ENCODE measurements at places on chromosomes 2 and 18. TPM values are rescaled to one million over a fixed set of nuclear protein-coding genes. Genes with fewer than 3 reads are reported as not detected.

Gene CFAP65
- not detected for total RNA-seq

Gene CPS1
- 0.05 TPM for total RNA-seq

Gene CCDC148
- total RNA-seq, result not detected

Gene GULP1
- total RNA-seq, result not detected

Gene FAM161A
- 2.2 TPM for total RNA-seq

Gene LOXL3
- total RNA-seq, result 2.7 TPM

Gene NBAS
- total RNA-seq, result 49.5 TPM

Gene ACVR1
- 14.3 TPM for total RNA-seq

Gene ANKRD62
- total RNA-seq, result not detected

Gene ITPRIPL1
- 62.2 TPM for total RNA-seq

GRCh38 chr18:31093880-31094279, 8.3 kb downstream of the DSC2 start:
- peaks cover 7% of the 10 kb centered on the region for H3K36me3 ChIP-seq
- no peak overlapping the region for H3K27ac ChIP-seq
- no peak overlapping the region for H3K4me3 ChIP-seq
- H3K27me3 ChIP-seq, result no peaks in the 10 kb centered on the region
- no peak for DNase-seq
- H3K4me1 ChIP-seq, result no peaks in the 10 kb centered on the region

GRCh38 chr2:105143467-105144151, 97.9 kb upstream of the GPR45 start:
- H3K36me3 ChIP-seq, result no peaks in the 10 kb centered on the region
- peaks cover 28% of the 10 kb centered on the region for H3K27me3 ChIP-seq
- DNase-seq, result no peak
- H3K4me1 ChIP-seq, result peaks cover 8% of the 10 kb centered on the region
- H3K4me3 ChIP-seq, result peak overlapping the region; percentile 49

- H3K4me1 ChIP-seq, result no peaks in the 10 kb centered on the region
- H3K27me3 ChIP-seq, result no peaks in the 10 kb centered on the region
- no peak overlapping the region for H3K4me3 ChIP-seq
- no peak overlapping the region for H3K27ac ChIP-seq
These were observed 895.9 kb upstream of the DDX18 start for GRCh38 chr2:116918574-116918973.

DNA sequence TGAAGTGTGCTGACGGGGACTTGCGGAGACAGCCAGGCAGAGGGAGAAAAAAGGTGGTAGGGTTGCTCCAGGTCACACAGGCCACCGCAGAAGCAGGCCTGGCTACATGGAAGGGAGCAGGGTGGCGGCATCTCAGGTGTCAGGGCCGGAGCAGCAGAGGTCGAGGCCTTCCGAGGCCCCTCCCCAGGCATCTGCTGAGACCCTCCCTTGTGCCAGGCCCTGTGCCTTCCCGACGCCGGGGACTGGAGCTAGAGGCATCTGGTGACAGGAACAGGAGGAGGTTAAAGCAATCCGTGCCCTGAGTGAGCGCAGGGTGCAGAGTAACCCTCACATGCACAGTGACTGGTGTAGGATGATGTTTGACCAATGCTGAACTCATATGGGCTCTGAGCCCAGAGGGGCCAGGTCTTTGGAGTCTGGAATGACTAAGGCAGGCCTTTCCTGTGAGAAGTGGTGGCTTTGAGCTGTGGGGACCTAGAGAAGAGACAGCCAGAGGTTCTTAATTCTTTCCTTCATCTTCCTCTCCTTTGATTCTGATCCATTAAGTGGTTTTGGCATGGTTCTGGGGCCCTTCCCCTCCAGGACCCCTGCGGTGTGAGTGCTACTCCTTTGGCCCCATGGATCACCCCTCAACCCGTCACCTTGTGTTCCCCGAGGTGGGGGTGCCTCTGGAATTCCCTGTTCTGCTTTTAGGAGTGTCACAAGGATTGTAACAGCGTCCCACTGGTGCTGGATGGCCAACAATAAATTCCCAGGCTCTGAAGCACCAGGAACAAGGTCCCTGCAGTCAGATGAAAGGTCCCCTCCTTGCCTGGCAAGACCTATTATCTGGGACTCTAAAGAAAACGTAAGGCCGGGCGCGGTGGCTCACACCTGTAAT, 72.1 kb downstream of the KLHL29 start:
- H3K27ac ChIP-seq, result no peak overlapping the region
- H3K27me3 ChIP-seq, result peaks cover 12% of the 10 kb centered on the region
- peaks cover 8% of the 10 kb centered on the region for H3K4me1 ChIP-seq
- H3K4me3 ChIP-seq, result no peak overlapping the region
- DNase-seq, result no peak
- no peaks in the 10 kb centered on the region for H3K36me3 ChIP-seq

DNA sequence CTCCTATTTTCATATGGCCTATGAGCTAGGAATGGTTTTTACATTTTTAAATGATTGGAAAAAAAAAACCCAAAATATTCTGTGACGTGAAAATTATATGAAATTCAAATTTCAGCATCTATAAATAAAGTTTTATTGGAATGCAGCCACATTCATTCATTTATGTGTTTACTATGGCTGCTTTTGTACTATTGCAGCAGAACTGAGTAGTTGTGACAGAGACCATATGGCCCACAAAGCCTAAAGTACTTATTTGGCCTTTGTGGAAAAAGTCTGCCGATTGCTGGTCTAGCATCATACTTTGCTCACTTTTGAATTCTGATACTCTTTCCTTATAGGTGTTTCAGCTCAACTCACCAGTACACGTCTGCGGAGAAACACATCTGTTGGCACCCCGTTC, 39.0 kb downstream of the MYO3B start:
- no peaks in the 10 kb centered on the region for H3K4me1 ChIP-seq
- H3K27me3 ChIP-seq, result no peaks in the 10 kb centered on the region
- no peaks in the 10 kb centered on the region for H3K36me3 ChIP-seq
- no peak for DNase-seq

GRCh38 chr2:147844697-147845410, at the start of gene ACVR2A:
ACVR2A (plus strand) TSS chr2:147845029; CDS start chr2:147845153, 124 bp downstream.
- H3K36me3 ChIP-seq, result no peaks in the 10 kb centered on the region
- H3K4me3 ChIP-seq, result peak within 1 kb of the TSS; percentile 92
- H3K27ac ChIP-seq, result peak within 1 kb of the TSS; percentile 94
- peaks cover 42% of the 10 kb centered on the region for H3K4me1 ChIP-seq
- DNase-seq, result no peak
- peaks cover 10% of the 10 kb centered on the region for H3K27me3 ChIP-seq

GRCh38 chr2:240929364-240930095, 23.4 kb downstream of the CROCC2 start:
- no peaks in the 10 kb centered on the region for H3K27me3 ChIP-seq
- DNase-seq, result peak; percentile 51
- H3K36me3 ChIP-seq, result no peaks in the 10 kb centered on the region
- no peak overlapping the region for H3K4me3 ChIP-seq

DNA sequence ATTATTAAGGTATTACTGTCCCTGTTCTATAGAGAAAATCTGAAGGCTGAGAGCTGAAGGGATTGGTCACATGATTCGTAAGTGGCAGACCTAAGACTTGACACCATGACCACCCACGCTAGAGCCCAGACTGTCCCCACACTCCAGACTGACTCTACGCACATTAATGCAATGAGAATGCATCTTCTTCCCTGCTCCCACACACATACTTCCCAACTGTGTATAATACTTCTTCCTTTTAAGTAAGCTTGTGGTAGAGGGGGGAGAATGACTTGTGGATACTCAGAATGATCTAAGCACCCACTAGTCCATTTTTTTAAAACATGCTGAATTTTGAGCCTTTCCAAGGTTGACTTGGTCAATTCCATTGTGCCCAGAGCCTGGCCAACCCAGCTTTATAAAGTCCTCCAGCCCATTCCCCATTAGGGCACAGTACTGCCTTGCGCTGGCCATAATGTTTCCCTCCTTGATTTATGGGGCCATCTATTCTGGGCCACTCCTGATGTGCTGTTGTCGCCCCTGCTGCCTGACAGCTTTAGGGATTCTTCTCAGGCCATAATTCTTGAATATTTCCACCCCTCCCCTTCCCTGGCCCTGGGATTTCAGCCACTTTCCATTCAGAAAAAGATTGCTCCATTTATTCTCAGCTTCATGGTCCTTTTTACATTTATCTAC, 28.7 kb downstream of the ALK start:
- H3K27me3 ChIP-seq, result peaks cover 25% of the 10 kb centered on the region
- no peak overlapping the region for H3K27ac ChIP-seq
- no peak overlapping the region for H3K4me3 ChIP-seq

DNA sequence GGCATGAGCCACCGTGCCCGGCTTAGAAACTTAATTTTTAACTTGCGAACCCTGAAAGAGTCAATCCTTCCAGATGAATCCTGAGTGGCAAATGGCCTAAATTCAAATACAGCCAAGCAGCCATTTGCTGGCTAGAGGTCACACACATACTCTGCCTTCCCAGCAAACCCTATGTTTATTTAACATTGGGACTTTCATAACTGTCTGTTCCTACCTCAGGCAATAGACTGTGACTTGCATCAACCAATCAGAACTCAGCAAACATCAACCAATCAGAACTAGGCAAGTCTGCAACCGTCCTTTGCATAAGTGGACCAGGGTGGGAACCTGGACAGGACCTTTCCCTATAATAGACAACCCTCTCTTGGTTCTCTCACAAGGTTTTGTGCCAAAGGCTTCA, 127.5 kb downstream of the DTNB start:
- H3K4me3 ChIP-seq, result no peak overlapping the region
- no peak overlapping the region for H3K27ac ChIP-seq
- no peaks in the 10 kb centered on the region for H3K27me3 ChIP-seq
- peaks cover under 1% of the 10 kb centered on the region for H3K4me1 ChIP-seq
- DNase-seq, result no peak

DNA sequence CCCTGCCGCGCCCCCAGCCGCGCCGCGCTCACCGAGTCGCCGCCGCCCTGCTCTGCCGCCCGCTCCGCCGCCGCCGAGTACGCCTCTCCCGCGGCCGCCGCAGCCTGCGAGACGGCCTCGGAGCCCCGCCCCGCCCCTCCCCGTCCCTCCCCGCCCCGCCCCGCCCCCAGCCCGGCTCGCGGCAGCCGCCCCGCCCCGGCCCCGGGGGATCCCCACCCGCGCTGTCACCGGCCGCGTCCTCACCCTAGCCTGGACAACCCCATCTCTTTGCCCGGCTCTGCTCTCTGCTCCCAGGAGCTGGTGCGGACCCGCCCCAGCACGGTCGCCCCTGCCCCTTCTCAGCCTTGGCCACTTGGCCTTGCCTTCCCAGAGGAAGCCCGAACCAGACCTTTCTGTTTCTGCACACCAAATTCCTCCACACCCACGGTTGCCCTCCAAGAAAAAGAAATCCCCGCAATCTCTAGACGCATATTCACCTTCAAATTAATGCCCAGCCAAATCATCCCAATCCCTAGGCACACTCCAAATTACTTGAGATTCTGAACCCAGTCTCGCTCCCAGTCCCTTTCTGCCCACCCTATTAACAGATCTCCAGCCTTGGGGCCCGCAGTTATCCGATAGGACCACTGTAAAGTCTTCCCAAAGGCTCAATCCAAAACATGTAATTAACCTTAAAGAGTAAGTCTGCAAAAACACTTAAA, at the start of gene CYRIA:
Gene CYRIA (minus strand): TSS at position 87 of the 701 bp plus-strand sequence. CDS start 77,715 bp downstream, outside the sequence.
- DNase-seq, result peak; percentile 81
- H3K4me1 ChIP-seq, result peaks cover 52% of the 10 kb centered on the region
- peak within 1 kb of the TSS; percentile 98 for H3K4me3 ChIP-seq
- no peaks in the 10 kb centered on the region for H3K36me3 ChIP-seq

DNA sequence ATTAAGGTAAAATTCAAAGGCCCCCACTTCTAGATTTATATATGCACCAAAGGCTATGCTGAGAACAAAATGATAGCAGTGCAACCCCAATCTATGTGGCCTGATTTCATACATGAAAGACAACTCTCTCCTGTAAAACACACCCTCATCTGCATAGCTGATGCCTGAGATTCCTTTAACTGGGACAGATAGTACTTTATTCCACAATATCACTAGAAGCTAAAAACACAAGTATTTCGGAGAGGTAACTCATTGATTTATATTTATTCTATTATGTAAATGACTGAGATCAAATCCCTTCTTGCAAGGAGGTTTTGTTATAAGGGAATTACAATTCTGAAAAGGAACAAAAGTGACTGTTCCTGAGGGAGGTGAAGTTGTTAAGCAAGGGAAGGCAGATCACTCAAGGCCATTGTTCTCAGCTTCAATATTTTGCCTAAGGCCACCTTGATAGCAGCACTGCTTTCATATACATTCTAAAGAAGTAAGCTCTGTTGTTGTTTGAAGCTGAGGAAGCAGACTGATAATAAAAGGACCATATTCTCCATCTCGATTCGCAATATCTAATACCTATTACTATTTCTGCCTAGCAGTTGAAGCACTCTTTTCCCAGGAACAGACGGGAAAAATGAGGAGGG, 471.0 kb upstream of the CDH7 start:
- DNase-seq, result no peak
- H3K4me3 ChIP-seq, result no peak overlapping the region
- H3K4me1 ChIP-seq, result no peaks in the 10 kb centered on the region

DNA sequence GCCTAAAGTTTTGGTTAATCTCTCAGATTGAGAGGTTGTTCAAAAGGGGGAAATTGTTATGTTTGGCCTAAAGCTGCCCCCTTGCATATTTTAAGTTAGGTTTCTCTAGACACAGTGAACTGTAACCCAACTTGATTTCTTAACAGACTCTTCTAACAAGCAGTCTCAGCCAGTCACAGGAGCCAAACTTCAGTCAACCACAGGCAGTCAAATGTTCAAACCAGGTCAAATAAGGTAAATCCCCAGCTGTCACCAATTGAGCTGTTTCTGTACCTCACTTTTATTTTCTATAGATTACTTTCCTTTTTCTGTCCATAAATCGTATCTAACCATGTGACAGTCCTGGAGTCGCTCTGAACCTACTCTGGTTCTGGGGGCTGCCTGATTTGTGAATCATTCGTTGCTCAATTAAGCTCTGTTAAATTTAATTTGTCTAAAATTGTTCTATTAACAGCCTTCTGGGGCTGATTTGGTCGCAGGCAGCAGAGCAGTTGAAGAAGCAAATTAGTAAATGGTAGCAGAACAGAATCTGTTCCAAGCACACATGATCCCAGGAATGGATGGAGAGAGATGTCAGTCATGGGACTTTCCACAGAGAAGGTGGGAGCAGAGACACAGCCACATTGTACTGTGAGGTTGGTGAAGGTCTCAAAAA, 16.4 kb upstream of the NFU1 start:
- DNase-seq, result no peak
- H3K4me3 ChIP-seq, result no peak overlapping the region
- H3K27ac ChIP-seq, result no peak overlapping the region
- no peaks in the 10 kb centered on the region for H3K27me3 ChIP-seq
- peaks cover 18% of the 10 kb centered on the region for H3K4me1 ChIP-seq

DNA sequence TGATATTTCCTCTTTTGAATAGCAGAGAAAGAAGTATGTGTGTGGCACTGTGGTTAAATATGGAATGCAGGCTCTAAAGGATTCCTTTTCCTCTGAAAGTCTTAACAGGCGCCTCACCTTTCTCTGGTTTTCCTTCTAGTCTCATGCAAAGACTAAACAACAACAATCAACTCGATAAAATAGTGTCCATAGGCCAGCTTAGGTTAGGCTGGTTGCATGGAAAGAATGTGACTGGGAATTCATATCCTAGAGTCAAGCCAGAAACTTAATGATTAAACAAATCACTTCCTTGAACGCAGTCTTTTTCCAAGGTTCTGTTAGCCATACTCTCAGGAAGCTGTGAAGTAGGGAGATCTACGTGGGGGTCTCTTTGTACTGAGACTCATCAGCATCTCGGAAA, 800.8 kb upstream of the ID2 start:
- DNase-seq, result no peak
- H3K36me3 ChIP-seq, result no peaks in the 10 kb centered on the region
- H3K27ac ChIP-seq, result peak overlapping the region; percentile 16
- no peaks in the 10 kb centered on the region for H3K27me3 ChIP-seq
